Activated naive CD8-positive, alpha-beta T cell treated with anti-CD3 and anti-CD28 coated beads for 36 hours (primary cell): ENCODE measurements at places on chromosomes 13 and 19. TPM values are rescaled to one million over a fixed set of nuclear protein-coding genes. Genes with fewer than 3 reads are reported as not detected.

DNA sequence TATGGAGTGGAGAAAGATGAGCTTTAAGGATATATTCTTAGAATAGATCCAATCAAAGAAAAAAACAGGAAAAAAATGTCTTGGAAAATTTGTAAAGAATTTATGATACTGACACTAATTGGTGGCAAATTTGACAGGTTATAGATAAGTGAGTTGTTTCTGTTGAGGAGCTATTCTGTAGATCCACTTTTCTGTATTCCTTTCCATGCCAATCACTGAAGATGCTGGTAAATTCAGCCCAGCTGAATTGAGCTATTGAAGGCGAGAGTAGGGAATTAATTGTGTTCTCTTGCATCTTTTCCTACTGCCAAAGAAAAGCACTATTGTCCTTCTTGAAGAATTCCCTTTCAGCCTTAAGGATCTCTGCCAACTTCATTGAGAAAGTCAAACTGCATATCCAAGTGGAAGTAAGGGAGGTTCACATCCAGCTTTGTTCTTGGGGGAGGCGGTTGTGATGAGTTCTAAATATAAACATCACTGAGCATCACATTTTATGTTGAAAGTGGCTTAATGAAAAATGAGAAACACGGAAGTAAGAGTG lies 113.1 kb downstream of the PCDH9 start:
- DNase-seq, result no peak

- DNase-seq, result no peak
These were observed 128.7 kb downstream of the KLF12 start for GRCh38 chr13:74005320-74006157.

- no peak for DNase-seq
These were observed 72.9 kb upstream of the NPAS1 start for GRCh38 chr19:46946611-46947238.

- peak; percentile 48 for DNase-seq
These were observed 1.4 kb upstream of the USF2 start for GRCh38 chr19:35267353-35267817.

DNA sequence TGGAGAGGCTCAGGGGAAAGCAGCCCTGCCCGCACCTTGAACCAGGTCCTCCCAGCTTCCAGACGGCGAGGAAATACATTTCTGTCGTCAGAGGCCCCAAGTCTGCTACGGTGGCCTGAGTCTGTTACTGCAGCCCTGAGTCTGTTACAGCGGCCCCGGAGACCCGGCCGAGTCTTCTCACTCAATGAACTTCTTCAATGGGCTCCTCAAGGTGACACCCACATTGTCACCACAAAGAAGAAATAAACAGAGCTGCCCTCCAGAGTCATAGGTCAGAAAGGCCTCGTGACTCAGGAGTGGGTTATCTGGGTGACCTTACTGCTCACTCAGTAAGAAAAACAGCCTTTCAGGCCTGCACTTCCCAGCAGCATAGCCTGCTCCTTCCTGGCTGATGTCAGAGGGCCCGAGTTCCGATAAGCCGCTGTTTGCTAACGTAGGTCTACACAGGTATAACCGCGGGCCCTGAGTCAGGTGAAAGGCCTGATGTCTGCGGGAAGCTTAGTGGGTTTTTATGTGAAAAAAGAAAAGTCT lies 66.9 kb upstream of the TM9SF2 start:
- peak; percentile 81 for DNase-seq

DNA sequence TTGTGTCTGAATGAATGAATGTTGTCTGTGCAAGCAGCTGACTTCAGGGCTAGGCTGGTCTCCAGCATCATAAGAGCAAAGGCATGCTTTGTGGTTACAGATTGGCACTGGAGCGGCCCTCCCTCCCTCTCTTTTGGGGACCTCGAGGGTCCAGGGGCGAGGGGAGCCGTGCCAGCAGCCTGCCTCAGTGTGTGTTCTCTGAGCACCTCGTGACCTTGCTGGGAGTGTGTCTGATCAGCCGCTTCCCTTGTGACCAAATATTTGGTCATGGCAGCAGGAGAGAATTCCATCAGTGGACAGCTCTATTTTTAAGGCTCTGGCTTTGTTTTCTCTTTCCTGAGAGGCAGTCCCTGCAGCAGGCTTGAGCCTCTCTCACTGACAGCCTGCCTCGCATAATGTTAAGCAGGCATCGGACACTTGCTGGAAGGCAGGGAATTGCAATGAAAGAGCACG lies 329.7 kb downstream of the UQCRFS1 start:
- DNase-seq, result no peak

- DNase-seq, result peak; percentile 6
These were observed 3.1 kb downstream of the PCDH8 start for GRCh38 chr13:52845334-52845761.

DNA sequence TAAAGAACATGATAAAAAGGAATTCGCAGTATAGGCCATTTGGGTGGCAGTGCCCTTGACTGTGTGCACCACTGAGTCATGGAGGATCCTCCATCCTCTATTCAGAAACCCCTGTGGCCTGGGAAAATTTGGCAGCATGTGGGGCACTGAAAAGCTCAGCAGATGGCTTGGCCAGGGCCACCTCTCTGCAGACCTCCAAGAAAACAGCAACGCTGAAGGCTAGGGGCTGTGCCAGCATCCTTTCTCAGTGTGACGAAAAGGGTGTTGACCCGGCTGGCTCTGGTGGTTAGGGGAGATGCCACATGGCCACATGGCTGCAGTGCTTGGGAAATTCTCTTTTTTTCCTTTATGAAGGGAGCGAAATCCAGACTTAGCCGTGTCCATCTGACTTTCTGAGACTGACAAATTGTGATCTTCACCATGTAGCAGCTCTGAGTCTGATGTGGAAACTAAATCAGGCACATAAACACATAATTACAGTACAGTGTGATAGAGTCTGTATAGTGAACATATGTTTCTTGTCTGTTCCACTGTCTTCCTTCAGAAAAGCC lies 178.0 kb downstream of the KCTD12 start:
- no peak for DNase-seq

DNA sequence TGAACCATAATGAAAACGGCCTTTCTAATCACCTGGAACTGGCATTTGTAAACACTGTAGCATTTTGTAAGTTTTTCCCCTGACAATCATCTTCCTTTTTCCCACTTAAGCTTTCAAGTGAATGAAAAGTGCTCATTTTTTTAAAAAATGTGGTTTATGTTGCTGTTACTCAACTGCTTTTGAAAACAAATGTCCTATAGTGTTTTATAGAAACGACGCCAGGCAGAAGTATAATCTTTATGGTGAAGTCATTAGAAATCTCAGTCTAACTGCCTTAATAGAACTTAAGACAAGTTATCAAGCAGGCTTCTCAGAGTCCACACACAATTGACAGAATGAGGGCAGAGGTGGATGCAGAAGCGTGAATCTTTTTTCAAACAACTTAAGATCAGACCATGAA lies 442.3 kb downstream of the KLF12 start:
- no peak for DNase-seq

- DNase-seq, result no peak
These were observed 7.5 kb upstream of the OR10H5 start for GRCh38 chr19:15779756-15780476.

DNA sequence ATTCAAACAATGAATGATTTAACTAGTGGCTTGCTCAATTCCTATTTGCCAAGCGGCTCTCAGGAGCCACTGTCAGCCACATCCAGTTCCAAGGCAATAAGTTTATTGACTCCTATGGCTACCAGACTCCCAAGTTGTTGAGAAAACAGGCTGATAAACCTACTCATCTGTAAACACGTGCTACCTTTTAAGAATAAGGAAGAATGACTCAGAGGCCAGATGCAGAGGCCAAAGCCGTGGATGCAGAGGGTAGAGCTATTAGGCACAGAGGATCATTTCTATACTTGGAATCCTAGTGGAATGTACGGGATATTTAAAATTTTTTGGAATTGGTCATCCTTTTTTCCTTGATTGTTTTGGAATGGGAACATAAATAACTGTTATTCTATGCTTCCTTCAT lies 1921.1 kb downstream of the OLFM4 start:
- no peak for DNase-seq

DNA sequence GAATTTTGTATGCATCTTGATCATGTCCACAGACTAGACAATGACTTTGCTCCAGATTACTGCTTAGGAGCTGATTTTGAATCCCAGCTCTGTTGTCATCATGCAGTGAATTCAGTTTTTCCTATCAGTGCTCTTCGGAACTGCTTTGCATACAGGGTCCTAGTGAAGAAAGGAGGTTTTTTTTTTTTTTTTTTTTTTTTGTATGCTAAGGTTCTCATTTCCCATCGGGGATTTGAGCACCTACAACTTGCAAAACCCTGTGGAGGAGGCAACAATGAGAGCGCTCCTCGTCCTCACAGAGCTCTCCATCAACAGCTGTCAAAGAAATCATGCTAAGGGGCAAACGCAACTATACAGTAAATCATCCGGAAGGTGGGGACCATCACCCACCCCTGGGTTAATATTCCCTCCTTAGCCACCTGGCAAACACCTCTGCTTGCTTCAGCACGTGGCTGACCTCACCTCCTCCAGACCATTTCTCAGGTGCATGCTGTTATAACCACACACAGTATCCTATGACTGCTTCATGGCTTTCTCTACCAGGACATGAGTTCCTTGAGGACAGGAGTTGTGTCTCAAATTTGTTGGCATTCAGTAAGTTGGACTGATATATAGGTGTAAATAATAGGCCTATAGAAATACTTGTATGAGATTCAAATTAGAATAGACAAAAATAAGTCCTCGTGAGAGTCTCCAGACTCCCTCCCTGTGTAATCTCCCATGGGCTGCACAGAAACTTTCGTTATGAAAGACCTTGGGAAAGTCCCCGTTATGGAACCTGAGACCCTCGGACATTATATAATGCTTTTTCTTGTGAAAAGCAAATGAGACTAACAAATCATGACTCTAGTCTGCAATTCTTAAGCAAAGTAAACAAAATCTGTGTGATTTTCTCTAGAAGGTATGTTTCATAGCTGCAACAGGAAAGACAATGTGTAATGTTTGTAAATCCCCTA lies 113.8 kb downstream of the KATNAL1 start:
- no peak for DNase-seq

GRCh38 chr19:43469160-43469480 lies 3.7 kb upstream of the LYPD3 start:
- no peak for DNase-seq

- DNase-seq, result no peak
These were observed 254.8 kb downstream of the DCT start for GRCh38 chr13:94224670-94225069.

- peak; percentile 81 for DNase-seq
These were observed 1.5 kb upstream of the PNPLA6 start for GRCh38 chr19:7533925-7534480.

- peak; percentile 10 for DNase-seq
These were observed 35.1 kb upstream of the ZNF808 start for GRCh38 chr19:52492201-52492993.

- no peak for DNase-seq
These were observed 13.1 kb upstream of the FOXO1 start for GRCh38 chr13:40679480-40679985.

GRCh38 chr13:28496188-28496564 lies 1.2 kb upstream of the FLT1 start:
- DNase-seq, result no peak

- no peak for DNase-seq
These were observed 9.2 kb downstream of the ZNF548 start for GRCh38 chr19:57398868-57399267.

DNA sequence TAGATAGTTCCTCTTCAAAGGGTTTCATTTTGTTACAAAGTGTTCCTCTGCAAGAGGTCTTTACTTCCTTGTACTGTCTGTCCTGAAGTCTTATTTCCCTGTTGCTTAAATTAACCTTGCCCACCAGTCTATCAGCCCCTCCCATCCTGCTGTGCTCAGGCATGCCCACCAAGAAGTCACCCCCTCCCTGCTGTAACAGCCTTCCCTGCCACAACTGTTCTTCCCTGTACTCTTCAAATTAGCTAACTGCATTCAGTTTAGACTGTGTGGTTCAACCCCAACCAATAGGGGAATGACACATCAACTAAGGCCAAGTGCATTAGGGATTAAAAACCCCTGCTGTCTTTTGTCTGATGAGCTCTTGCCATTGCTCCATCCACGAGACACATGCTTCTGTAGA lies 34.4 kb upstream of the ZNF562 start:
- no peak for DNase-seq

DNA sequence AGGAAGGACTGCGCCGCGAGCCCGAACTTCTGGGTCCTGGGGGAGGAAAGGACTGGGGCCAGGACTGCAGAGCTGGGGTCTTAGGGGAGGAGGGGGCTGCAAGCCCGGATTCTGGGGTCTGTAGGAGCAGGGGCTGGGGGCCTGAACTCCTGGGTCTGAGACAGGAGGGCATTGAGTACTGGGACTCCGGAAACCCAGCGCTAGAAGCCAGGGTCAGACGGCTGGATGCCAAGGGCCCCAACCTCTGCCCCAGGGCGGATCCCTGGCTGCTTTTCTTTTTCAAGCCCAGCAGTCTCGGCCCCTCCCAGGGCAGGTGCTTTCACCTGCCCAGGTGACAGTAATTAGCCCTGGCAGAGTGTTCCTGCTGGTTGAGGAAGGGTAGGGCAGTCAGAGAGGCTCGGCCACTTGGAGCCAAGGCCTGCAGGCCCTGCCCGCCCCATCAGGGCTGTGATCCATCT lies 2.3 kb downstream of the MYH14 start:
- no peak for DNase-seq

DNA sequence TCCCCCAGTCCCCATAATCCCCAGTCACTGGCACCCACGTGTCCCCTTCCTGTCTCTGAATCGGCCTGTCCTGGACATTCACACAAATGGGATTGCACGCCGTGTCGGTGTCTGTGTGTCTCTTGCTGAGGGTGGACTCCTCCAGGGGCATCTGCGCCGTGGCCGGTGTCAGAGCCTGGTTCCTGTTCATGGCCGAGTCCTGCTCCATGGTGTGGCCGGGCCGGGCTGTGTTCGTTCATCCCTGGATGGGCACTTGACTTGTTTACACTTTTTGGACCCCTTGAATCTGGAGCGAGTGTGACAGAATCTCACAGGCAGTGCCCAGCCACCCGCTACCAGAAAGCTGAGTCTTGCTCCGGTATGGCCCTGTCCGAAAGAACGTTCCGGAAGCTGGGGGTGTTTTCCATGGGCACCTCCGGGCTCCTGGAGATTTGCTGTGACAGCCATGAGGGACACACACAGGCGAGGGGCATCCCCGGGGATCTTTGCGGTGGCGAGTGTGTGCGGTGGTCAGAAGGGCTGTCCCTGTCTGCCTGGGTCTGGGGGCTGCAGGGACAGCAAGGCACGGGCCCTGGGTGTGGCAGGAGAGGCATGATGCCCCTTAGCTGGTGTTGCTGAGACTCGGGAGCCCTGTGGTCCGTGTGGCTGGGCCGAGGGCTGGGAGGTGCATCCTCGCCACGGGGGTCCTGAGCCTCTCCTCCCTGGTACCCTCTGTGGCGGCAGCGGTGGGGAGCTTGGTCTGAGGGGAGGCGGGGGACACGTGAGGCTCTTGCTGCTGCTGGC lies 6.4 kb upstream of the MEX3D start:
- no peak for DNase-seq

GRCh38 chr13:37118016-37118415 lies 12.6 kb upstream of the CSNK1A1L start:
- DNase-seq, result no peak

- DNase-seq, result no peak
These were observed 136.8 kb downstream of the MIPEP start for GRCh38 chr13:23752111-23753001.

Gene TEX101
- total RNA-seq, result not detected

Gene TNFSF9
- total RNA-seq, result 2.5 TPM

Gene FCER2
- 1.7 TPM for total RNA-seq

Gene TGFBR3L
- total RNA-seq, result 2.1 TPM

Gene TMEM238
- total RNA-seq, result 10.1 TPM

Gene CGB8
- not detected for total RNA-seq

Gene OR10H1
- total RNA-seq, result not detected

Gene HSD17B14
- 0.66 TPM for total RNA-seq

Gene OPA3
- total RNA-seq, result 15.1 TPM

Gene TNNT1
- total RNA-seq, result not detected

Gene PTOV1
- 76.4 TPM for total RNA-seq

Gene DAPK3
- 31.6 TPM for total RNA-seq

Gene EXOC3L2
- not detected for total RNA-seq

Gene KIRREL2
- total RNA-seq, result 2.3 TPM
